HS-27A (cell line): ENCODE measurements at places on chromosomes 4 and X.
A peak's percentile ranks its signal among the peaks of the same experiment; 100 is the strongest.

- DNase-seq = no peak
These were observed 135.6 kb downstream of the CHIC2 start for GRCh38 chr4:53928825-53929224.

DNA sequence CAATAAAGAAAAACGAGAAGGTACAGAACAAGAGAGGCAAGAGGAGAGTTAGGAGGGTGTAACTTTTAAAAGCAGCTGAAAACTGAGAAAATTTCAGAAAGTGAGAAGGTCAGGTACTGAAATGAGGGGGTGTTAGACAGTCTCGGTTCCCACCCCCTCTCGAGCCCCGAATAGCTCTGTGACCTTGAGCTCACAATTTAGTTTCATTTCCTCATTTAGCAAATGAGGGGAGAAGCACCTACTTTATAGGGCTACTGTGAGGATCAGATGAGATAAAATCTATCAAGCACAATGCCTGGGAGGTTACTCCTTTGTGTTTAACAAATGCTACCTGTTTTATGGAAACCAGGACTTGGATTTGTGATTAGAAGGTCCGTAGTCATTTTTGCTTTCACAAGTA lies 4.9 kb downstream of the UGT8 start:
- no peak for DNase-seq

DNA sequence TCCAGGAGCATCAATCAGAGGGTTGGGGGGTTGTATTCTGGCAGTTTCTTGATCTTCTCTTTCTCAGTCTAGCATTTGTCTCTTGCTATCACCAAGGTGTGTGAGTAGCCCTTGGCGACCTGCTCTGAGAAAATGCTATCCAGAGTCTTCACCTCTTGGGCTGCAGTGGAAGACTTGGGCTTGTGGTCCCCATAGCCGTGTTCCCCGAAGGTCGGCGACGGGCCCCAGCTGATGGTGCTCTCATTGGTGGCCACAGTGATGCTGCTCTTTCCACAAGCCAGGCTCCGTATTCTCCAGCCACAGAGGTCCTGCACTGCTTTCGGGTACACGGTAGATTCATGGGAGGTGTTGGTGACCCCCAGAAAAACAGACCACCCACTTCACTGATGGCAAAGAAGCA lies 25.9 kb upstream of the ETNPPL start:
- DNase-seq = no peak

DNA sequence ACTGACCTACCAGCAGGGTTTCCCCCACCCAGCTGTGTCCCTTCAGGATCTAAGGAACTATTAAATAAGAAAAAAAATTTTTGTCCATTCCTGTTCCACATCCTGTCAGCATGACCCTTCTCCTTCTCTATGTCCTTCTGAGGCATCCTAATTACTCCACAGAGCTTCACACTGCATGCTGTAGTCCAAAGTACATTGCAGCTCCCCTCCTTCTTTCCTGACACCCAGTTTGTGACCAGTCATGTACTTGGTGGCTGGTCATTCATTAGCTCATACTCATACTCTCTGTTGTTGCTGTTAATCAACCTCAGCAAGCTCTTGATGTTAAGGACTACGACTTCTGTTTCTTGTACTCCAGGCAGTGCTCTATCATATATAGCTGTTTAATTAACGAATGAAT lies 2.4 kb upstream of the EGF start:
- no peak for DNase-seq

GRCh38 chrX:17024886-17025285 lies 78.4 kb downstream of the REPS2 start:
- DNase-seq = no peak

- DNase-seq = no peak
These were observed 215.5 kb upstream of the VEGFC start for GRCh38 chr4:177008071-177008835.

DNA sequence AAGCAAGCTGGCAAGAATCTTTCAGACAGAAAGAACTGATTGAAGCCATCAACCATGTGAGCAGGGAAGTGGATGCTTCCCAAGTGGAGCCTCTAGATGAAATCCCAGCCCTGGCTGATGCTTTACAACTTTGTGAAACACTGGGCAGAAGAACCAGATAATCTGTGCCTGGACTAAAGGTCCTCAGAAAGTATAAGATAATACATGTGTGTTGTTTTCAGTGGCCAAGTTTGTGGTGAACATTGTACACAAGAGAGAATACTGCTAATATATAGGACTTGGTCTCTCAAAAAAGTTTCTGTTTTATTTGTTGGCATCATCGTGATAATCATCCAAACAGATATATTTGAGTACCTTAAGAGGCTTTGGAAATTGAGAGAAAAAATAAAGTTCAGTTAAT lies 1367.8 kb upstream of the IGFBP7 start:
- no peak for DNase-seq

DNA sequence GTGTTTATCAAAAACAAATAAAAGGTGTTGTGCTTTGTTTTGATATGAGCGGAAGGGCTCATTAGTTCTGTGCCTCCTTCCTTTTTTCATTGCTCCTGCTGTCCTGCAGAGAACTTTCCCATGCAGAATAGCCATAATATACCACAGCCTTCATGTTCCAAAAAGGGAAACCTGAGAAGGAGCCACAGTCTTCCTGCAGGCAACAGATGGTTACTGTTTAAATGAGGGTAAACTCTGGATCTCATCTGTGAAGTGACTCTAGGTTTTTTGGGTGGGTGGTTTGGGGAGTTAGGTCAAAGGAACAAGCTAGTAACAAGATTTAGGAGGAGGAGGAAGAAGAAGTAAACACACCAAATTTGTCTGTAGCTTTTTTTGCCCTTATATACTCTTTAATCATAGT lies 131.8 kb downstream of the BMPR1B start:
- no peak for DNase-seq

DNA sequence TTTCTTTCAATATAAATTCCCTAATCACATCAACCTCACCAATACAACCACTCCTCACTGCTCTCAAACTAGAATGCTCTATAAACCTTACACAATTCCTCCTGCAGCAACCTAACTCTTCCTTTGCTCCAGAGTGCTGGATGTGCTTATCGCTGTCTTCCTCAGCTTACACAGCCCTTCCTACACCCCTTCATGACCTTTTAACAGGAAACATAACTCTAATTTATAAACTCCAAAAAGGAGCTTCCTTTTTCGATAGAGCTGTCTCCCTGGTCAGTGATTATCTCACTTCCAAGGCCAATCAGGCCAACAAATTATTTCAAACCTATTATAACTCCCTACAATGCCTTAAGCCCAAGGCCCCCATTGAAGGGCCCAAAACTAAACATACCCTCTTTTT lies 78.8 kb downstream of the COQ2 start:
- DNase-seq = no peak

- DNase-seq = no peak
These were observed 362.2 kb downstream of the SMARCA1 start for GRCh38 chrX:129161108-129161507.

- DNase-seq = no peak
These were observed 56.5 kb downstream of the NSD2 start for GRCh38 chr4:1927675-1928074.

GRCh38 chr4:77636902-77637301 lies 31.3 kb downstream of the CXCL13 start:
- no peak for DNase-seq

- DNase-seq = no peak
These were observed 21.0 kb downstream of the ATXN3L start for GRCh38 chrX:13298836-13299235.

GRCh38 chr4:132642016-132642817 lies 506.9 kb upstream of the PCDH10 start:
- peak; percentile 26 for DNase-seq

GRCh38 chr4:28772066-28772465 lies 1911.4 kb downstream of the STIM2 start:
- peak; percentile 12 for DNase-seq

- DNase-seq = no peak
These were observed 24.5 kb upstream of the SORBS2 start for GRCh38 chr4:185836241-185837084.

DNA sequence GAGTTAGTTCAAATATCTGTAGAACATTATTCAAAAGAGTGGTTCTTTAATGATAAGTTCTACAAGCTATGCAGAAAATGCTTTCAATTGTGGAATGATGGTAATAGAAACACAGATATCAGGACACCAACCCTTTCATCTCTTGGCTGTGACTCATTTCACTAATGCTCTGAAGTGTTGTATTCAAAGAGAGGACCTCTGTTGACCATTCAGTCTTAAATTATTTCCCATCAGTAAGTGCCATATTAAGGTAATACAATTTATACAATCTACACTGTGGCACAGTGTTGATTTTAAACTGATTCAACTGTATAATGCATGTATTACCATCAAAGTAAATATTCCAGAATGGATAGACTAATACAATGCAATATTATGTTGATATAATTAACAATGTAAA lies 289.0 kb upstream of the ADGRL3 start:
- DNase-seq = no peak

GRCh38 chr4:6178757-6179156 lies 21.6 kb downstream of the JAKMIP1 start:
- DNase-seq = no peak

DNA sequence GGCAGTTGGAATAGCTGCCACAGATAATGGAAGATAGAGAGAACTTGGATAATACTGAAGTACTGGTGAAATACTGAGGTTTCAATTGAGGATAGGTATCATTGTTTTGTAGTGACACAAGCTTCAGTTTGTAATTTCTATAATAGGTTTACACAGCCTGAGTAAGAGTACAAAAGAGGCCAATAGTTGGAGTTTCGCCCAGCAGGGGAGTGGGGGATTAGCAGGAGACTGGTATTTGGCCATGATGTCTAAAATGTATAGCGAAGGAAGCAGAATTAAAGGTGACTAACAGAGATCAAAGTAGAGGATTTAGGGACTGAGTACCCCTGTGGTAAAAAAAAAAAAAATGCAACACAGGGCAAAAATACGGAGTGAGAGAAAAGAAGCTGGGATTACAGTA lies 129.5 kb downstream of the KCTD8 start:
- DNase-seq = no peak

GRCh38 chr4:60944060-60944459 lies 256.1 kb upstream of the ADGRL3 start:
- DNase-seq = no peak

DNA sequence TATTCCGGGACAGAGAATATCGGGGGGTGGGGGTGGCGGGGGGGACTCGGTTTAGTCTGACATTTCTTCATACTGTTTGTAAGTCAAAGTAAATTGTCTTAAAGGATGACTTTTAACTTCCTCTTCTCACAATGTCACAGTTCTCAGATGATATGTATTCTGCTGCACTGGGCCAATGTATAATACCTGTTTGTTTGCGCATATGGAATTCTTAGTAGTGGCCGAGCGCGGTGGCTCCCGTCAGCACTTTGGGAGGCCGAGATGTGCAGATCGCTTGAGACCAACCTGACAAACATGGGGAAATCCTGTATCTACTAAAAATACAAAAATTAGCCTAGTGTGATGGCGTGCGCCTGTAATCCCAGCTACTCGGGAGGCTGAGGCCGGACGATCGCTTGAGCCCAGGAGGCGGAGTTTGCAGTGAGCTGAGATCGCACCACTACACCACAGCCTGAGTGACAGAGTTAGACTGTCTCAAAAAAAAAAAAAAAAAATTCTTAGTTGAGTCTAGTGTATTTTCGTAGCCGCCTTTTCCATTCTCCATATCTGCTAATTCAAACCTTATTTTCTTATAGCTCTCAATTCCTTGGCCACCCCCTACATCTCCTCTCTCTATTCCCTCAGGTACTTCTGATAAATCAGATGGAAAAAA lies 851 bp downstream of the POLR2B start:
- no peak for DNase-seq

DNA sequence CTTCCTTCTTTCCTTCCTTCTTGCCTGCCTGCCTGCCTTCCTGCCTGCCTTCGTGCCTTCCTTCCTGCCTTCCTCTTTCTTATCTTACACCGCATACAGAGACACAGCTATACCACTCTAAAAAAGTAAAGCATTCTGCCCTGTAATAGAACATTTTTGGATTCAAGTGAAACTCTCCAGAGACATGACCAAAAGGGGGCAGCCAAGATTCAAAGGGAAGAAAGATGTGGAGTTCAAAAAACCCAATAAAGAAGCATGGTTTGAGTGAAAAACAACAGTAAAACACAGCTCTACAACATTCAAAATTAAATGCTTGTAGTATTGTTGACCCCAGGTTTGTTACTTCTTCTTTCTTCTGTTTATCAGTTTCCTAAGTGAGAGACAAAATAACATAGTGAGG lies 914.9 kb upstream of the PCDH7 start:
- no peak for DNase-seq

- DNase-seq = no peak
These were observed 37.2 kb downstream of the PPM1K start for GRCh38 chr4:88247148-88247547.

- DNase-seq = no peak
These were observed 305.9 kb upstream of the HAND2 start for GRCh38 chr4:173835903-173836302.

- no peak for DNase-seq
These were observed 22.3 kb downstream of the AMOT start for GRCh38 chrX:112818114-112819007.

GRCh38 chr4:95272036-95272435 lies 276.7 kb downstream of the UNC5C start:
- no peak for DNase-seq

GRCh38 chr4:157358851-157359250 lies 138.3 kb downstream of the GRIA2 start:
- no peak for DNase-seq
